ENCODE measurements at places on chromosomes 1 and 21. TPM values are rescaled to one million over a fixed set of nuclear protein-coding genes. Genes with fewer than 3 reads are reported as not detected.

- H3K27ac ChIP-seq, result no peak overlapping the region
- peaks cover 15% of the 10 kb centered on the region for H3K27me3 ChIP-seq
- no peak for DNase-seq
- peaks cover 8% of the 10 kb centered on the region for H3K4me1 ChIP-seq
Measured at GRCh38 chr1:19559641-19560040, 74.3 kb upstream of the CAPZB start.

- H3K36me3 ChIP-seq, result no peaks in the 10 kb centered on the region
- H3K27ac ChIP-seq, result no peak overlapping the region
- H3K4me3 ChIP-seq, result no peak overlapping the region
- no peak for DNase-seq
Measured at GRCh38 chr1:228009116-228009827, 2.5 kb downstream of the WNT3A start.

GRCh38 chr1:58583496-58583895 lies 6.4 kb upstream of the TACSTD2 start:
- H3K4me3 ChIP-seq, result no peak overlapping the region
- H3K27me3 ChIP-seq, result no peaks in the 10 kb centered on the region
- no peak for DNase-seq
- no peaks in the 10 kb centered on the region for H3K36me3 ChIP-seq
- H3K4me1 ChIP-seq, result peaks cover 31% of the 10 kb centered on the region

GRCh38 chr1:100683448-100684349 lies 35.8 kb upstream of the VCAM1 start:
- DNase-seq, result no peak
- no peaks in the 10 kb centered on the region for H3K4me1 ChIP-seq
- H3K4me3 ChIP-seq, result no peak overlapping the region
- H3K27ac ChIP-seq, result no peak overlapping the region
- H3K27me3 ChIP-seq, result no peaks in the 10 kb centered on the region

Gene RSBN1
- total RNA-seq, result 27.7 TPM

Gene COL6A2
- total RNA-seq, result 986 TPM
